ENCODE measurements at places on chromosomes 12 and 14. TPM values are rescaled to one million over a fixed set of nuclear protein-coding genes. Genes with fewer than 3 reads are reported as not detected.

SAMD15 gene
- 2.0 TPM for total RNA-seq

SYNE3 gene
- total RNA-seq, result 63.4 TPM

POTEM gene
- not detected for total RNA-seq

CIROP gene
- not detected for total RNA-seq

NINJ2 gene
- total RNA-seq, result not detected

SLC39A5 gene
- not detected for total RNA-seq

NEUROD4 gene
- not detected for total RNA-seq

NKX2-1 gene
- total RNA-seq, result not detected

SPTB gene
- total RNA-seq, result under 0.01 TPM

THTPA gene
- total RNA-seq, result 26.8 TPM

SLC8A3 gene
- total RNA-seq, result not detected

BMAL2 gene
- 44.5 TPM for total RNA-seq

NANOG gene
- 0.16 TPM for total RNA-seq

P2RX2 gene
- total RNA-seq, result not detected

GNB3 gene
- total RNA-seq, result 3.4 TPM

ZDHHC22 gene
- not detected for total RNA-seq

GPR137C gene
- total RNA-seq, result 0.49 TPM

CAPZA3 gene
- total RNA-seq, result not detected

C12orf50 gene
- total RNA-seq, result not detected

AHSA1 gene
- total RNA-seq, result 76.3 TPM

STYK1 gene
- not detected for total RNA-seq

SSPN gene
- total RNA-seq, result 9.3 TPM

TTC7B gene
- total RNA-seq, result 50.9 TPM

LHX5 gene
- not detected for total RNA-seq

TMEM119 gene
- total RNA-seq, result 164 TPM

DUSP6 gene
- total RNA-seq, result 17.1 TPM

ABCD2 gene
- total RNA-seq, result 0.25 TPM

MGAT4C gene
- total RNA-seq, result under 0.01 TPM

SCNN1A gene
- under 0.01 TPM for total RNA-seq

SLC17A8 gene
- total RNA-seq, result not detected

OR4K14 gene
- total RNA-seq, result not detected

EIF5 gene
- total RNA-seq, result 322 TPM

NPFF gene
- total RNA-seq, result not detected

MAP1LC3B2 gene
- not detected for total RNA-seq

ACSM4 gene
- not detected for total RNA-seq

CCDC60 gene
- not detected for total RNA-seq

TPH2 gene
- total RNA-seq, result not detected

B4GALNT1 gene
- 6.9 TPM for total RNA-seq

P2RX4 gene
- 2.7 TPM for total RNA-seq

C14orf132 gene
- total RNA-seq, result 25.5 TPM

MYF5 gene
- total RNA-seq, result not detected

PLEKHD1 gene
- not detected for total RNA-seq

HIF1A gene
- total RNA-seq, result 553 TPM

C1R gene
- 528 TPM for total RNA-seq

NGB gene
- total RNA-seq, result not detected

LALBA gene
- not detected for total RNA-seq

INHBC gene
- not detected for total RNA-seq

IPO4 gene
- 44.0 TPM for total RNA-seq

DTD2 gene
- total RNA-seq, result 20.6 TPM

PLA2G1B gene
- not detected for total RNA-seq

PSEN1 gene
- 55.0 TPM for total RNA-seq

HOXC6 gene
- 0.09 TPM for total RNA-seq

CFAP251 gene
- total RNA-seq, result 8.8 TPM

ACOT6 gene
- not detected for total RNA-seq

PPP4R4 gene
- 0.98 TPM for total RNA-seq

SYCP3 gene
- total RNA-seq, result 0.18 TPM
